ENCODE measurements at places on chromosomes 7 and 10. TPM values are rescaled to one million over a fixed set of nuclear protein-coding genes. Genes with fewer than 3 reads are reported as not detected.

DNA sequence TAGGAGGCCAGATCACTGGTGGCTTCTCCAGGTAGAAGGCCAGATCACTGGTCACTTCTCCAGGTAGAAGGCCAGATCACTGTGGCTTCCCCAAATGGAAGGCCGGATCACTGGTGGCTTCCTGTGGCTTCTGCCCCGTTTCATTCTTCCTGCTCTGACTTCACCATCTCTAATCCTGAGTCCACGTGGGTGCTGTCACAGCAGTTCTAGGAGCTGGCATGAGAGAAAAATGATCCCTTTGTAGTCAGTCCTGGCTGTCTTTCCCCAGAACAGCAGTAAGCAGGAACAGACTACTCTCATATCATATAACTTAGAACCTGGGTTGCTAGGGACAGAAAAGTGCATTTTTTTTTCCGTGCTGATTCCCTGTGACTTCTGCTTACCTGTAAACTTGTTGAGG is 90.9 kb downstream of the ACTR3B start:
- no peak for DNase-seq

DNA sequence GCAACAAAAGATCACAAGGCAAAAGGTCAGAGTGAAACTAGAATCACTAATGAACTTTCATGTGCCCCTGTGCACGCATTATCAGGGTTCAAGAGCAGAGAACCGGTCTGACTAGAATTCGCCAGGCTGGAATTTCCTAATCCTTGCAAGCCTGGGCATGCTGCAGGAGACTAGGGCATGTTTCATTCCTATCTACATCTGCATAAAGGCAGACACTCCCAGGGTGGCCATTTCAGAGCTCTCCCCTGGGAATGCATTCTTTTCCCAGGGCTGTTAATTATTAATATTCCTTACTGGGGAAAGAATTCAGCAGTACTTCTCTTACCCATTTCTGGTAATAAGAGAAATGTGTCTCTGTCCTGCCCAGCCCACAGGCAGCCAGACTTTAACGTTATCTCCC is 90.5 kb downstream of the CDC14C start:
- no peak for DNase-seq

DNA sequence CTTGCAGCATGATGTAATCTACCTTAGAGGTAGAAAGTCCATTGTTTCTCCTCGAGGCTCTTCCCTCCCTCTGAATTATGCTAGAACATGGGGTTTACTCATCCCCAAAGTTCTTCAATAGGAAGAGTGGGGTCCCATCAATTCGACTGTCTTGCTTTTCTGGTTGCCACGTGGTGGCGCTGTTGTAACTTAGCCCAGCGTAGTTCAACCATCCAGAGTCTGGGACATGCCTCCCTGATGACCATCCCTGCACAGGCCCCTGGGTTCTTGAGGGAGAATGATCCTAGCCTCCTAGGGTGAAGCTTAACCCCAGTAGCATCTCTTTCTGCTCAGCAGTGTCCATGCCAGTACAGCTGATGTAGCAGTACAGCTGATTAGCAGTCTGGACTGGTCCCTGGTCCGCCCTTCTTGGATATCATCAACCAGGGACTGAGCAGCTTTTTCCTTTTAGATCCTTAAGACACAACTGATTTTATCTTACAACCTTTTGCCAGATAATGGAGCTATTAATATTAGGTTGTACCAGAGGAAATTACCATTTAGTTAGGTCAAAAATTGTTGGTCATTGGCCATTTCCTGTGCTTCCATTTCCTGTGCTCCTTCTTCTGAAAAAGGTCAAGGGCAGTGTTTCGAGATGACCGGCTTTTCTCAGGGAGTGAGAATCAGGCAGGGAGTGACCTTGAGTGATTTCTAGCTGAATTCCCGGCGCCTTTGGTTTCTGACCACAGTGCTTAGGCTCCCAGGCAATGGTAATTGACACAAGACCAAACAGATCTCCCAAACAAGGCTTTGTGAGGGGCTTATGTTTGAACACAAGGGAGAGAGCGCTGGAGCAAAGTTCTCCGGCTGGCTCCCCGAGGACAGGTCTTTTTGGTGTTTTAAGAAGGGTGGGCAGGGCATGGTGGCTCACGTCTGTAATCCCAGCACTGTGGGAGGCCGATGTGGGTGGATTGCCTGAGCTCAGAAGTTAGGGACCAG is 65.4 kb downstream of the TACC2 start:
- DNase-seq, result no peak

- peak; percentile 79 for DNase-seq
These were observed 123.6 kb downstream of the CCSER2 start for GRCh38 chr10:84452003-84452402.

GRCh38 chr7:33388332-33388731 is 259.0 kb downstream of the BBS9 start:
- DNase-seq, result no peak

GRCh38 chr10:95864906-95865813 is 42.6 kb upstream of the CC2D2B start:
- peak; percentile 72 for DNase-seq

- DNase-seq, result no peak
These were observed 7.3 kb downstream of the DPYSL4 start for GRCh38 chr10:132193907-132194552.

- no peak for DNase-seq
These were observed 21.5 kb upstream of the ZNF800 start for GRCh38 chr7:127413962-127414361.

GRCh38 chr7:137984181-137985041 is 17.5 kb downstream of the CREB3L2 start:
- no peak for DNase-seq

- DNase-seq, result no peak
These were observed 80.7 kb upstream of the NANOS1 start for GRCh38 chr10:118948786-118949185.

DNA sequence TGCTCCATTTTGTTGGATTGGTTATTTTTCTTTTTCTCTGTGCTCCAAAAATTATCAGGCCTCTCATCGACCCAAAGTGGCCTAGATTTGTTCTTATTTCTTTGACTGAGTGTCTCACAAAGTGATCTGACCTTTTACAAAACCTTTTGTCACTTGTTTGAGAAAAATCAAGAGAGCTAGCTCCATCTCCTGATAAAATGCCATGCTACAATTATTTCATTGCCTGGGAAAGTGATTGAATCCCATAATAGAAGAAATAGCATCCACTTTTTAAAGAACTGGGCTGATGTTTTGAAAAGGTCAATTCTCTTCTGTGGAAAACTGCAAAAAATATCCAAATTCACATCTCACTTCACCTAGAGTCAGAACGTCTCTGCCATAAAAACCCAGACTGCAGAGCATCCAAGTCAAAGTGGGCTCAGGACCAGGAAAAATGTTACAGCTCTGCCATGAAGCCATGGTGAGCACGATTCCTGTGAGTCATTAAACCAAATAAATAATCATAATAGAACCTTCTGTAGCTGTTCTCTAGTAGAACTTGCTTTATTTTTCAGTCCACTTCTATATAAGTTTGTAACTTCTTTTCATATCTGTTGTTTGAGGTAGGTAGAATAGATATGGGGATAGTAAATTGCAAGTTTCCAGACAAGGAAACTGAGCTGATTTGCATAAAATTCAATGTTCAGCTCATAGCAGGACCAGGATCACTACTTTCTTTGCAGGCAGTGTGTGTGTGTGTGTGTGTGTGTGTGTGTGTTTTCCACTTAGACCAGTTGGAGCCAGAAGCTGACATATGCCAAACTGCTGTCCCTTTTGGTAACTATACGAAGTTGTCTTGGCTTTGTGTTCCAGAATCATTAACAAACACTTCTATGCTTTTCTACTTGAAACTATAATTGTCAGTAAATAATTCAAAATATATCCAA is 632.5 kb upstream of the ANKRD30A start:
- peak; percentile 73 for DNase-seq

Gene FANK1
- 2.2 TPM for total RNA-seq

Gene MALRD1
- not detected for total RNA-seq

Gene HOXA10
- total RNA-seq, result 12.8 TPM

Gene CYP3A5
- total RNA-seq, result not detected

Gene BRAF
- total RNA-seq, result 13.9 TPM

Gene EVX1
- total RNA-seq, result not detected
